ENCODE measurements at places on chromosomes 6 and 20. TPM values are rescaled to one million over a fixed set of nuclear protein-coding genes. Genes with fewer than 3 reads are reported as not detected.

Gene PPP1R16B
- 8.5 TPM for total RNA-seq

Gene OPRM1
- not detected for total RNA-seq

Gene TRIM40
- total RNA-seq: not detected

Gene ARFGEF3
- total RNA-seq: 1.3 TPM

Gene TSPYL1
- 80.3 TPM for total RNA-seq

Gene RHAG
- 0.28 TPM for total RNA-seq

Gene TUBB2B
- 5.7 TPM for total RNA-seq

Gene GPR6
- total RNA-seq: not detected

Gene CRISP3
- 0.19 TPM for total RNA-seq

Measured in posterior vena cava (tissue), 2 donors.